ENCODE measurements at places on chromosomes 13 and 19.

DNA sequence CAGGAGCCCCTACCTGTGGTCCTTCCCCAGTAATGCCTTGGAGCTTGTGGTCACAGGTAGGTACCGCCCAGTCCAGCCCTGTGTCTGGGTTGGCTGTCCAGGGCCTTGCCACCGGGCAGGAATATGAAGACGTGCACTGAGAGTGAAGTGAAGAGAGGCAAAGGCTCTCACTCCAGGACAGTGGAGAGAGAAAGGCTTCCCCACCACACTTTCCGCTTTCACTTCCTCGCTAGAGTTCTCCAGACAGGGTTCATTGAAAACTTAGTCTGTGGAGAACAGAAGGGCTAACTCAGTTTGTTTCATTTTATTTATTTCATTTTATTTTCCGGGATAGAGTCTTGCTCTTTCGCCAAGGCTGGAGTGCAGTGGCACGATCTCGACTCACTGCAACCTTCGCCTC, 14.2 kb downstream of the FCAR start:
- DNase-seq, result no peak

DNA sequence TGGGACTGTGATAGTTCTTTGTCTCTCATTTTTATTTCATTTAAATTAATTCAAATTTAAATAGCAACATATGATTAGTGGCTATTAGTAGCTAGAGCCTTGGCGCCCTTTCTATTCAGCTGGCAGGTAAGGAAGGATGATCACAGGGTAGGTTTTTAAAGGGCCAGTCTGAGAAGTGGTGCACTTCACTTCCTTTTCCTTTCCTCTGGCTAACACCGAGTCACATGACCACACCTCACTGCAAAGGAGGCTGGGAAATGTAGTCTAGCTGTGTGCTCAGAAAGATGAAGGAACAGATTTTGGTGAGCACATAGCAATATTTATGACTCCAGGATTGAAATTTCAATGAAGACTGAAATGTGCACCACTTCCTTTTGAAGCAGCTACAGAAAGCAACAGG, 128.7 kb downstream of the TSHZ3 start:
- no peak for DNase-seq

DNA sequence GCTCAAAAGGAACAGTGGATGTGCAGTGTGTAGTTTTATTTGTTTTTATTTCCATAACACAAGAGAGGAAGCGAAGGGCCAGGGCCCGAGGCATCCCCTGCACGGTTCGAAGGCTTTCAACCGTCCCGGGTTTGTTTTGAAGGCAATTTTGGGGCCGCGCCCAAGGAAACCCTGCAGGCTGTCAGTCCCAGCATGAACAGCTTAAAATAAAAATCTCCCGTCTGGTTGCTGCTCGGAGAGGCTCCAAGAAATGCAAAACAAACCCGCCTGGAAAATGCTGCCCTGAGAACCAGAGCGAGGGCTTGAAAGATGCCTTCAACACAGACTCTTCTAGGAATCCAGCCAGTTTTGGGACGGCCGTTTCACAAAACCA, 16.0 kb downstream of the LSM4 start:
- no peak for DNase-seq

- no peak for DNase-seq
Observed at GRCh38 chr13:20173116-20173746, 12.4 kb upstream of the GJA3 start.

DNA sequence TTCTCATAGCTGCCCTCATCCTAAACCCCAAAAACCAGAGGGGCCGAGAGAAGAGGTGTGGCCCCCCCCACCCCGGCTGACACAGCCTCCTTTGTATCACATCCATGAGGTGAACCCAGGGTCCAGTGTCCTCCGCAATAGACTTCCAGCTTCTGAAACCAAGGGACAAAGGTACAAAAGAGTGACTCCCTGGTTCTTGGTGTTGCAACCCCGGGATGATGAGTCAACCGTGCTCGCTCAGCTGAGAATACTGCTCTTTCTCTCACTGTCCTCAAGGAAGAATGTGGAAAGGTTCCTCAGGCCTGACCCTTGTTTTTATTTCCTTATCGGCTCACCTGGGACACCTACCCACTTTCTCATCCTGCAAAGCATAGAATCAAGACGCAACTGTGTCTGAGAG, 5.5 kb downstream of the SLC15A1 start:
- DNase-seq, result peak; percentile 4

Measured in Calu3 (cell line).